ENCODE measurements at places on chromosomes 6 and 20.

DNA sequence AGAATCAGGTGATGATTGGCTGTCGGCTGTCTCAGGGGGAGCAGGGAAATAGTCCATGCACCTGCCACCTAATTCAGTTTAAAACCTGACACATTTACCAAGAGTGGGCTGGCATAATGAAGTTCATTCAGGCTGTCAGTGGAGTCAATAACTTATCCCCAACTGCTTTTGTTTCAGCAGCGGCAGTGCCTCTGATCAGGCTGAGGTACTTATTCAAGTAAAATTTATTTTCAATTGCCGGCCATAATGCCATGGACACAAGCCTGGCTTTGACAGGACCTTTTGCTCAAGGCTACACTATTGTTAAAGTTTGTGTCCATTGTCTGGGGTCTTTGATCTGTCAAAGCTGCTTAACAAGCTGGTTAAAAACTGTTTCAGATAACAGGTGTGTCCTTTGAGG, 20.6 kb downstream of the OLIG3 start:
- no peaks in the 10 kb centered on the region for H3K4me1 ChIP-seq
- H3K36me3 ChIP-seq, result no peaks in the 10 kb centered on the region
- DNase-seq, result no peak
- H3K27me3 ChIP-seq, result peaks cover 6% of the 10 kb centered on the region
- no peak overlapping the region for H3K4me3 ChIP-seq
- H3K27ac ChIP-seq, result no peak overlapping the region

DNA sequence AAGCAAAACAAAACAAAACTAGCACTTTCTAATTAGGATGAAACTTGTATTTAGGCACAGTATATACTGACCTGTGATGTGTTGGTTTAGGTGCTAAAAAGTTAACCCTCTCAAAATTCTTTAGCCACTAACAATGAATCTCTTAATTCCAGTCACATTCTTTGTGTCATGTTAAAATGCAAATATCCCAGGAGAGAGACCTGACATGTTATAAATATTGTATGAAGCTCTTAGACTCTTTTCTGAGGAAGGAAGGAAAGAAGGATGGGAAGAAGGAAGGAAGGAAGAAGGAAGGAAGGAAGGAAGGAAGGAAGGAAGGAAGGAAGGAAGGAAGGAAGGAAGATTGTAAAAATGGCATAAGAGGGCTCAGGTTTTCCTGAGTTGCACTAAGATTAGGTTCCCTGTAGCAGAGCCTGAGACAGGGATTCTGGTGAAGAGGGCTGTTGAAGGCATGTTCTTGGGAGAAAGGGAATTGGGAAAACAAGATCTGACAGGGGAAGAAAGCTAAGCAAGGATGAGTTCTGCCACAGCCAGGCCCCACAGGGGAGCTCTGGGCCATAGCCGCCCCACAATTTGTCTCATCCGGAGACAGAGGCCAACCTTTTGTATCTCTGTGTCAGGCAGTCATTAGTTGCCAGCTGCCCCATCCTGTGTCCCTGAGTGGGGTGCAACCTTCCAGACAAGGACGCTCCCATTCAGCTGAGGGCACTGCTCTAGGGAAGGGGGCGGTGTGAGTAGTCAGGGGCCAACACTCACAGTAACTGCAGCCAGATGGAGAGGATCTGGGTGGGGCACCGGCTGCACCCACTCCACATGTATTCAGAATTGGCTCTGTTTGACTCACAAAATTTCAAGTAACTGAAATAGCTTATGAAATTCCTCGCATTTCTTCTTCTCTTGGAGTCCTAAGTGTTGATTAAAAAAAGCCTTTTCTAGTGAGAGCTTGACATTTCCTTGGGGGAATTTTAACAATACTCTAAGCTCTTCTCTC, 189.3 kb upstream of the ARG1 start:
- H3K36me3 ChIP-seq, result no peaks in the 10 kb centered on the region
- DNase-seq, result no peak
- H3K4me1 ChIP-seq, result no peaks in the 10 kb centered on the region
- no peak overlapping the region for H3K4me3 ChIP-seq
- H3K27ac ChIP-seq, result no peak overlapping the region

GRCh38 chr6:71496018-71496721, 207.6 kb downstream of the OGFRL1 start:
- peaks cover 22% of the 10 kb centered on the region for H3K4me1 ChIP-seq
- H3K36me3 ChIP-seq, result no peaks in the 10 kb centered on the region
- no peak for DNase-seq
- no peaks in the 10 kb centered on the region for H3K27me3 ChIP-seq
- H3K27ac ChIP-seq, result peak overlapping the region; percentile 75

DNA sequence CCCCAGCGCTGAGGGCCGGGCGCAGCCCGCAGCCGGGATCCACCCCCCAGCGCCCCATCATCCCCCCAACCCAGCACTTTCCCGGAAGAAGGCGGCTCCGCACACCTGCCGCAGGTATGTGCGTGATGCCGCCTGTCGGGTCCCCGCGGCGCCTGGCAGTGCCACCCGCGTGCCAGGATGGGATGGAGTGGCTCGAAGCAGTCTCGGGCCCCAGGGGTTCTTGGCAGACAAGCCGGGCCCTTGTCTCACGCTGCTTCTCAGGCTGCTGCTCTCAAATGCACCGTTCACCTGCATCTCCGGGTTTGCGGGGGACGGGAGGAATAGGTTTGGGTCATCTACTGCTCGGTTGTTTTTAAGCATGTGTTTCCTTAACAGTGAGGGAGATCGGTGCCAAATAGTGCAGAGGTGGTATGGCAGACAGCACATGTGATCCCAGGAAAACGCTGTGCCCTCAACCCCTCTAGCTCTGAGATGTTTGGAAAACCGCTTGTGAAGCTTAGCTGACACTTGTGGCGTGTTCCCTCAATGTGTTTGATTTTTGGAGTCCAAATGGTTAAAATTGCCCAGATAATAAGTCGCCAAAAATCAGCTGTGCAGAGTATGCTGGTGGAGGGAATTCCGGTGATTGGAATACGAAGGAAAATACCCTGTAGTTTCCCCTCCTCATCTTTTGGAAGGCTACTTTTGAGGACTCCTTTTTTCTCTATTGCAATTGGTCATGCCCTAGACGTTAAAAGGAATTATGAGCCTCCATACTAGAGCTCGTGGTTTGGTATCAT, 926 bp downstream of the MYLIP start:
- no peaks in the 10 kb centered on the region for H3K36me3 ChIP-seq
- DNase-seq, result no peak
- peak overlapping the region; percentile 84 for H3K4me3 ChIP-seq
- H3K27me3 ChIP-seq, result no peaks in the 10 kb centered on the region
- H3K27ac ChIP-seq, result peak overlapping the region; percentile 95

DNA sequence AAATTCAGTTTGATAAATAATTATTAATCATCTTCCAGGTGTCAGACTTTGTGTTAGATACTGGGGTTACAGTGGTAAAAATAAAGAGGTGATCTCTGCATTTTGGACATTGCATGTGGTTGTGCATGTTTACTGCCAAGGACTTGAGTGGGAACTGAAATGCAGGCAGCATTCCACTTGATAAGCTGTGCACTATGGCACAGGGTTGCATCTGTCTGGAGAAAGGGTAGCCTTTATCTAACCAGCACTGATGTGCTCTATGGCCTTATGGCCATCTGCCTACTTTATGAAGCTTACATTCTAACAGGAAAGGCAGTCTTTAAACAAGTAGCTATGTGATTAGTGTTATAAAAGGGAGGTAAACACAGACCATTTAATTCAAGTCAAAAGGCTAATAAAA, 53.0 kb upstream of the MLIP start:
- no peak for DNase-seq
- no peak overlapping the region for H3K4me3 ChIP-seq
- H3K27ac ChIP-seq, result peak overlapping the region; percentile 27
- no peaks in the 10 kb centered on the region for H3K4me1 ChIP-seq

GRCh38 chr6:154292855-154293519, 63.6 kb downstream of the IPCEF1 start:
- no peaks in the 10 kb centered on the region for H3K27me3 ChIP-seq
- no peak overlapping the region for H3K27ac ChIP-seq
- no peak for DNase-seq

GRCh38 chr20:18719426-18719825, 94.2 kb upstream of the SCP2D1 start:
- H3K4me1 ChIP-seq, result no peaks in the 10 kb centered on the region
- no peak overlapping the region for H3K27ac ChIP-seq
- no peaks in the 10 kb centered on the region for H3K27me3 ChIP-seq
- no peak overlapping the region for H3K4me3 ChIP-seq
- H3K36me3 ChIP-seq, result no peaks in the 10 kb centered on the region
- no peak for DNase-seq

- H3K36me3 ChIP-seq, result no peaks in the 10 kb centered on the region
- no peaks in the 10 kb centered on the region for H3K27me3 ChIP-seq
- H3K4me3 ChIP-seq, result no peak overlapping the region
Observed at GRCh38 chr6:169190144-169190584, 63.5 kb downstream of the THBS2 start.

GRCh38 chr20:12237772-12238171, 320.1 kb downstream of the BTBD3 start:
- no peak overlapping the region for H3K4me3 ChIP-seq
- no peak for DNase-seq

GRCh38 chr20:18734525-18735189, 78.9 kb upstream of the SCP2D1 start:
- no peaks in the 10 kb centered on the region for H3K36me3 ChIP-seq
- no peak overlapping the region for H3K4me3 ChIP-seq
- no peaks in the 10 kb centered on the region for H3K27me3 ChIP-seq
- H3K27ac ChIP-seq, result no peak overlapping the region

DNA sequence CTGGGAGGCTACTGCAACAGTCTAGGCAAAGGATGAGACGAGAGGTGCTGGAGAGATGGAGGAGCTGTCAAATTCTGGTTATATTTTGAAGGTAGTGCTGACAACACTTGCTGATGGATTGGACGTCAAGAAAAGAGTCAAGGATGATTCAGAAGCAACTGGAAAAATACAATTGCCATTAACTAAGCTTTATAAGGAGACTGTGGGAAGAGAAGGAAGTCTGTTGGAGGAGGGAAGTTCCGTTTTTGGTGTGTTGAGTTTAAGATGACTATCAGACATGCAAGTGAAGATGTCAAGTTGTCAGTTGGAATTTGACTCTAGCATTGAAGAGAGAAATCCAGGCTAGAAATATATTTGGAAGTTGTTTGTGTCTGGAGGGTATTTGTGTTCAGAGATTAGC, 358.1 kb downstream of the RNGTT start:
- H3K27ac ChIP-seq, result no peak overlapping the region
- no peak overlapping the region for H3K4me3 ChIP-seq
- no peak for DNase-seq
- H3K27me3 ChIP-seq, result no peaks in the 10 kb centered on the region
- H3K36me3 ChIP-seq, result no peaks in the 10 kb centered on the region
- H3K4me1 ChIP-seq, result no peaks in the 10 kb centered on the region

DNA sequence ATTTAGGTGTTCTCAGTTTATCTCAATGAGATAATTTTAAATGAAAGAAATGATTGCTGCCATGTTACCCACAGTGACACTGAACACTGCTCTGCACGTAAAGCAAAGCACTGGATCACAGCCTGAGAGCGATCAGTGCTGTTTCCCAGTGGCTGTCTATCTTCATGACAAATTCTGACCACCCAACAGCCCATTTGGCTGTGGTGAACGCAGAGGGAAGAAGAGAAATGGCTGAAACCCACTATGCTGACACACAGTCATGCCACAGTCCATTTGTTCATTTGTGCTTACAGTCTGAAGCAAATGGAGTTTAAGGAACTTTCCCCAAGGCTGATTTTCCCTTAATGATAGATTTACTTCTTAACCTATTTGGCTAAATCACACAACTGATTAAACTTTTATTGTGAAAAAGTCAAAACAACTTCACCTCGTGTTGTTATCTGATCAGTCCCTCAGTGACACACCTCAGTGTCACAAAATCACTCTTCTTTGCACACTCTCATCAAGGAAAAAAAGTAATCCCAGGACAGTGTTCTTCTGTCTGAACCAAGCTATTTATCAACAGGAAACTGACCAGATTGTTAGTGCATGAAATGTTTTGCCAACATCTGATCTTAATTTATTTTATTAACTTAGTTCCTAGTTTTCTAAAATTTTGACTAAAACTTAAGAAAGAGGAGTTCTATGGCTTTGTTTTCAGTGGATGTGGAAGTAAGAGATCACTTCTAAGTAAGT, 225.1 kb downstream of the TBX18 start:
- no peak overlapping the region for H3K27ac ChIP-seq
- H3K4me3 ChIP-seq, result no peak overlapping the region
- no peak for DNase-seq
- no peaks in the 10 kb centered on the region for H3K4me1 ChIP-seq
- H3K36me3 ChIP-seq, result no peaks in the 10 kb centered on the region

DNA sequence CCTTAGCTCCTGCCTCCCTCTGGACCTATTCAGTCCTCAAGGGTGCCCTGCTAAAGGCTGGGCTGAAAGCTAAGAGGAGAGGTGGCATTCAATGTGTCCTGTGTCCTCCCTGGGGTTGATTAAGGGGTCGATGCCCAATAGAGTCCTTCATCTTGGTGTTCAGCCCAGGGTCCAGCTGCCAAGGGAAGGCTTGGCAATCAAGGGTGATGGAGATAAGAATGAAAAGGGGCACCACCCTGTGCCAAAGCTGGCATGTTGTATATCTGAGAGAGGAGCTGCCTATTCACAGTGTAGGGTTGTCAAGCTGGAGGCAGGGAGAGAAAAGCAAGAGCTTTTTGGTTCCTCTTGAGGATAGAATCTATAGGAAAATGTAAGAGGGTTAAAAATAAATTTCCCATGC, 12.3 kb downstream of the C20orf173 start:
- DNase-seq, result no peak
- H3K27me3 ChIP-seq, result no peaks in the 10 kb centered on the region
- no peak overlapping the region for H3K4me3 ChIP-seq
- no peaks in the 10 kb centered on the region for H3K36me3 ChIP-seq
- H3K4me1 ChIP-seq, result no peaks in the 10 kb centered on the region
- no peak overlapping the region for H3K27ac ChIP-seq

Data from tibial artery (tissue), 4 donors.